Stimulated activated CD8-positive, alpha-beta memory T cell treated with anti-CD3 and anti-CD28 coated beads, Interleukin-4, amount 100 ng/mL, for 4 hours (primary cell): ENCODE measurements at places on chromosomes 5 and 9.

GRCh38 chr9:84670138-84671041 lies 861 bp downstream of the NTRK2 start:
- DNase-seq, result no peak

GRCh38 chr5:35294017-35294416 lies 63.7 kb upstream of the PRLR start:
- no peak for DNase-seq

- no peak for DNase-seq
Observed at GRCh38 chr9:111013250-111013649, 25.0 kb downstream of the LPAR1 start.

GRCh38 chr5:30069441-30070263 lies 1123.8 kb upstream of the CDH6 start:
- DNase-seq, result no peak

- DNase-seq, result no peak
Observed at GRCh38 chr9:130042406-130042884, 544 bp downstream of the FNBP1 start.

DNA sequence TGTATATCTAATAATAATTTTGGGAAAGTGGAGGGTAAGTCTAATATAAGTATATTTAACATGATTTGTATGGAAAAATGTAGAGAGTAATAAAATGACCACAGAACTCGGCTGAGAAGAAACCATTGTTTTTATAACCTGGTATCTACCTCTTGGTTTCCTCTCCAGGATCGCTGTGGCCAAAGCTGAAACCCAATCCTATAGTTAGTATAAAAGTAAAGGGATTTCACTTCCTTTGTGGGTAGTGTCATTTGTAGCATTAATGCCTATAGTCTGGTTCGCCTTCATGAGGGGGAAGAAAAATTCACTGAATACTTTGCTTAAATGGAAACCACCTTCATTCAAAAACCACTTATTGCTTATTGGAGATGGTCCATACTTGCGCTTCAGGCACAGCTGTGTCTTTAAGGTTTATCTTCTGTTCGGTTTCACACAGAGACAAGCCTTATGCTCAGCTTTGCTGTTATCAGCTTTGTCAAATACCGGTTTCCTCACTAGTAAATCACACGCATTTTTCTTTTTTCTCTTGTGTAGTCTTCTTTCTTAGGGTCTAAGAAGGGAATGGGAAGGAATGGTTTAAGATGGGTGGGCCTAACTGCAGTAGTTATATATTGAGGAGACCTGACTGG lies 12.1 kb downstream of the PIK3R1 start:
- DNase-seq, result no peak

- DNase-seq, result no peak
Observed at GRCh38 chr9:113484258-113484730, 20.8 kb downstream of the RGS3 start.

DNA sequence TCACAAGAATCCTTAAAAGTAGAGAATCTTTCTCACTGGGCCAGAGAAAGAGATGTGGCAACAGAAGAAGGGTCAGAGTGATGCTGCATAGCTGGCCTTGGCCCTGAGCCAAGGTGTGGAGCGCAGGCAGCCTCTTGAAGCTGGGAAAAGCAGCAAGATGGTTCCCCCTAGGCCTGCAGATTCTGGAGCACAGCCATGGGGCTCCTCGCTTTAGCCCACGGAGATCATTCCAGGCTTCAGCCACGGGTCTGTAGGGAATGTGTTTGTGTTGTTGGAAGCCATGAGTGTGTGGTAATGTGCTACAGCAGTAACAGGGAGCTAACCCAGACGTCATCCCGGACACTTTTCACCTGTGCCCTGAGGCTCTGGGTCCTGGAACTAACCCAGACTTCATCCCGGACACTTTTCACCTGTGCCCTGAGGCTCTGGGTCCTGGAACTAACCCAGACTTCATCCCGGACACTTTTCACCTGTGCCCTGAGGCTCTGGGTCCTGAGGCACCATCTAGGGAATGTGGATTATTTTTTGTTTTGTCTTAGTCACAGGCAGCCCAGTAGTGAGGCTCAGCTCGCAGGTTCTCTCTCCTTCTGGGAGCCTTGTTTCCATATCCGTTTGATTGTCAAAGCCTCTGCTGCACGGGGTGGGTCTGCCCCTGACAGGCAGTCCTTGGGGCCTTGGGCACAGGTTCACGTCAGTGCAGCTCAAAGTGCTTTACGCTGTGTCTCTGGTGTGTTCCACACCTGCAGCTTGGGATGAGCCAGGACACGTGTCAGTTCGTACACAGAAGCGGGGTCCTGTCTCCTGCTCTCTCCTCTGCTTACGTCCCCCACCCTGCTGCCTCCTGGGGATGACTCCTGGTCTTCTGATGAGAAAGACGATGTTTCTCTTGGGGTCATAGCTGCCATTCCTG lies 56.3 kb upstream of the EXOC3 start:
- DNase-seq, result no peak

- no peak for DNase-seq
Observed at GRCh38 chr5:147483961-147484707, 25.7 kb downstream of the DPYSL3 start.

DNA sequence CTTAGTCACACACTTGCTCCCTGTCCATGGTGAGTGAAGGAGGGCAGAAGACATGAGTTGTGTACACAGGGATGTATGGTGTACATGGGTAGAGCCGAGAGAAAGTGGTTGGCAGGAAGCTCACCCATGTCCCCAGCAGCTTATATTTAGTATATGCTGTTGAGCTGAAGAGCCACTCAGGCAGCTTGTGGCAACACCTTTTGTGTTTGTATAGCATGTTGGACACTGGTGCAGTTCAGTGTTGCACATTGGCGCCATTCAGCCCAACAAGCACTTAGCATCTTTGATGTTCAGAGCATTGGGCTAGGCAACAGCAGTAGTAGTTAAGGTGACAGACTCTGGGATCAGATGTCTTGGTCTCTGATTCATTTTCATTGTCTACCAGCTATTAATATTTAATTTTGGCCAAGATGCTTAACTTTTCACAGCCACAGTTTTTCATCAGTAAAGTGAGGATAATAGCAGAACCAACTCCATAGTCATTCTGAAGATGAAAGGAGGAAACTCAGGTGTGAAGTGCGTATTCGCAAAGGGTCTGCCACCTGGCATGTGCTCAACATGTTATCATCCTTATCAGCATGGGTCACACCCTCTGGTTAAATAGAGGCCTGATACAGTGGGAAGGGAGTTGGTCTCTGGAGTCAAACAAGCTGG lies 184.8 kb downstream of the NR3C1 start:
- DNase-seq, result no peak

- no peak for DNase-seq
Observed at GRCh38 chr5:147040856-147041255, 162.3 kb upstream of the PPP2R2B start.

GRCh38 chr9:2190939-2191608 lies 175.9 kb downstream of the SMARCA2 start:
- no peak for DNase-seq

DNA sequence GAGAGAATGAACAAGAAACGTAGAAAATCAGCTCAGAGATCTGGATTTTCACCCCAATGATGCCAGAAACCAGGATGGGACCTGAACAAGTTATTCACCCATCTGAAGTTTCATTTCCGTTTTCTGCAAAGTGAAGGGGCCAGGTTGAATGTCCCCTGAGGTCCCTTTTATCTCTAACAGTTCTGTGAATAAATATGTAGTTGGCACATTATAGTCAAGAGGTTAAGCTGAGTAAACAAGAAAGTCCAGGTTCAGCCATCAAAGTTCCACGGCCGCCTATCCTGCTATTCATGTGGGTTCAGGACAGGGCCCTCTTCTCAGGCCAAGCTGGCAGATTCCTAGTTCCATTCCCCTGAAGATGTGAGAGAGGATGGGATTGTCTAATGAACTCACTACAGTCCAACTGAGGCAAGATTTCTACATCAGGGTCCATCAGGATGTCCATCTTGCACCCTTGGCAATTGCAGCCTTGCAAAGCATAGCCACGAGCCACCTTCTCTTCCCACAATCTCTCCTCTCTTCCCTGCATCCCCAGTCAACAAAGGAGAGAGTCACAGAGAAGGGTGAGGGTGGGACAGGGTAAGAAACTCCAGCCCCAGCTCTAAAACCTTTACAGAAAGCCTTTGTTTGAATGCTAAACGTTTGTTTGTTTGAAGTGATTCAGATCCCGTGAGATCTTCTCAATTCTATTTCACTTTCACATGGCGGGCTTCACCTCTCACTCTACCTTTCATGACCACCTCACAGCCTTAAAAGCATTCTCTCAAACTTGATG lies 311.0 kb downstream of the SLIT3 start:
- DNase-seq, result no peak
